ENCODE measurements at places on chromosomes 4 and X. TPM values are rescaled to one million over a fixed set of nuclear protein-coding genes. Genes with fewer than 3 reads are reported as not detected.

Gene SMPX
- not detected for total RNA-seq

Gene TKTL2
- total RNA-seq, result not detected

Gene NLGN4X
- total RNA-seq, result 0.34 TPM

Gene NUP62CL
- 0.23 TPM for total RNA-seq

Gene TIGD4
- total RNA-seq, result 0.17 TPM

Gene TBC1D9
- total RNA-seq, result 76.6 TPM

Gene FGG
- total RNA-seq, result 0.19 TPM

Gene RAI2
- 2.2 TPM for total RNA-seq

Gene SOX3
- total RNA-seq, result not detected

Gene F8A1
- 2.7 TPM for total RNA-seq

Gene SMIM43
- 0.85 TPM for total RNA-seq

Gene COL4A5
- 48.0 TPM for total RNA-seq

Gene PRAF2
- total RNA-seq, result 2.7 TPM

Gene SPOCK3
- total RNA-seq, result not detected
